ENCODE measurements at places on chromosomes 12 and 14.

DNA sequence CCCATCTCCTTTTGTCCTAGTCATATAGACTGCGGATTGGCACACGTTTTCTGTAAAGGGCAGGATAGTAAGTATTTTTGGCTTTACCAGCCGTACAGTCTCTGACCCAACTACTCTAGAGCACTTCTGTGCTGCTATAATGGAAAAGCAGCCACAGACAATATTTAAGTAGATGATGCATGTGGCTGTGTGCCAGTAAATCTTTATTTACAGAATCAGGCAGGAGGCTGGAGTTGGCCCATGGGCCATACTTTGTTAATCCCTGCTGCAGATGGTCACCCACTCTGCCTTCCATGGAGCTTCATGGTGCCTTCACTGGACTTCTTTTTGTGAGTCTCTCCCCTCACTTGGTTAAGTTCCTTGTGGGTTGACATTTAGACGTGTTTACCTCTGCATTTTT is 584.5 kb upstream of the TBX3 start:
- no peak for DNase-seq

GRCh38 chr12:126974779-126975178 is 1292.2 kb upstream of the TMEM132C start:
- no peak for DNase-seq

- DNase-seq, result peak; percentile 51
These were observed 17.4 kb downstream of the RPS6KL1 start for GRCh38 chr14:74905595-74906142.

GRCh38 chr14:78978896-78979295 is 808.7 kb downstream of the NRXN3 start:
- no peak for DNase-seq

- DNase-seq, result no peak
These were observed 3.8 kb downstream of the RAPGEF3 start for GRCh38 chr12:47754881-47755280.

DNA sequence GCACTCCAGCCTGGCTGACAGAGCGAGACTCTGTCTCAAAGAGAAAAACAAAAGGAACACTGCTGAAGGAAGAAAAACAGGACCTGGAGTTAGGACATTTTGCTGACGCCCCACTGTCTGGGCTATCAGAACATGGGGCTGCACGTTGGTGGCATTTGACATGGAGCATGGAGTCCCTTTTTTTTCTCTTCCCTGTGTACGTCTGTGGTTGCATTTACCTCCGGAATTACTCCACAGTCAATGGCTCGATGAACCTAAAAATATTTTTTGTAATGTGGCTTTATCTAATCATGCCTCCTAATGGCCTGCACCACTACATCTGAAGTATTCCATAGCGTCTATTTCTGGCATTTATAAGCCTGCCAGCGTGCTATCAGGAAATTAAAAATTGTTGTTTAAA is 30.7 kb downstream of the TESC start:
- DNase-seq, result no peak

- DNase-seq, result peak; percentile 41
These were observed 145.9 kb upstream of the SLCO1C1 start for GRCh38 chr12:20549108-20549719.

DNA sequence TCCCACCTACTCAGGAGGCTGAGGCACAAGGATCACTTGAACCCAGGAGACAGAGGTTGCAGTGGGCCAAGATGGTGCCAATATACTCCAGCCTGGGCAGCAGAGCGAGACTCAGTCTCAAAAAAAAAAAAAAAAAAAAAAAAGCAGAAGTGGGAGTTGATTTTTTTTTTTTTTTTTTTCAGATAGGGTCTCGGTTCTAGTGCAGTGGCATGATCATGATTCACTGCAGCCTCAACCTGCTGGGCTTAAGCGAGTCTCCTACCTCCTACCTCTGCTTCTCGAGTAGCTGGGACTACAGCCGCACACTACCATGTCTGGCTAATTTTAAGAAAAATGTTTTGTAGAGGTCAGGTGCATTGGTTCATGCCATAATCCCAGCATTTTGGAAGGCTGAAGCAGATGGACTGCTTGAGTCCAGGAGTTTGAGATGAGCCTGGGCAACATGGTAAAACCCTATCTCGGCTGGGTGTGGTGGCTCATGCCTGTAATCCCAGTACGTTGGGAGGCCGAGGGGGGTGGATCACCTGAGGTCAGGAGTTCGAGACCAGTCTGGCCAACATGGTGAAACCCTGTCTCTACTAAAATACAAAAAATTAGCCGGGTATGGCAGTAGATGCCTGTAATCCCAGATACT is 16.3 kb upstream of the HSP90AA1 start:
- no peak for DNase-seq

- DNase-seq, result no peak
These were observed 129.6 kb downstream of the GXYLT1 start for GRCh38 chr12:42015051-42015461.

Data from fibroblast of upper back skin (primary cell).